Pancreas (tissue), 10 donors: ENCODE measurements at places on chromosomes 6 and 20. TPM values are rescaled to one million over a fixed set of nuclear protein-coding genes. Genes with fewer than 3 reads are reported as not detected.

- H3K27ac ChIP-seq = no peak overlapping the region
- no peak overlapping the region for H3K4me3 ChIP-seq
- H3K36me3 ChIP-seq = no peaks in the 10 kb centered on the region
Measured at GRCh38 chr6:166566026-166567011, 20.2 kb downstream of the RAMACL start.

DNA sequence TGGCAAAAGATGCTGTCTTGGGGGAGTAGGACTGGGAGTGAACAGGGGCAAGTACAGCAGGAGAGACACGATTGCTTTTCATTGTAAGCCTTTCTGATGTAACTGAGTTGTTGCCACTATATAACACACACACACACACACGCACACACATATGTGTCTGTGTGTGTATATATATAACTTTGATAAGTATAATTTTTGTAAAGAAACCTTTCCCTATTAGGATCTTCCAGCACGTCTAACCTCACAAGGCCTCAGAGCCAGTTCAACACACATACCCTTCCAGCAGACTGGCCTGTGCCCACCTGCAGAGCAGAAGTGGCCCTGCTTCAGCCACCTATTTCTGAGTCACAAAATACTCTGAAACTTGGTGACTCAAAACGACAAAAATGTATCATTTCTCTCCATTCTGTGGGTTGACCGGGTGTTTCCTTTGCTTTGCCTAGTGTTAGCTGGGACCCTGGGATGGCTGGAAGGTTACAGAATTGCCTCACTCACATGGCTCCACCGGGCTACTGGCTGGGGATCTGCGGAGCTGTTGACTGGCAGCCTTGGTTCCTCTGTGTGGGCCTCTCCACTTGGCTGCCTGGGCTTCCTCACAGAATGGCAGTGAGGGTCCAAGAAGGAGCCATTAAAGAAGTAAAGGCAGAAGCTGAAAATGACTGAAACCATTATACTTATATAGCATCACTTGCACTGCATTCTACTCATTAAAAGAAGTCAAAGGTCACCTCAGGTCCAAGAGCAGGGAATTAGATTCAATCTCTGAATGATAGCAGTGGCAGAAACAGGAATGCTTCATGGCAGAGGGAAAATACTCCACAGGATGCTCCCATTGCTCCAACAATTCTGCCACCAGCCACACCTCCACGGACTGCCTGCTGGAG, 126.4 kb downstream of the BANF2 start:
- no peak overlapping the region for H3K27ac ChIP-seq
- DNase-seq = no peak
- no peak overlapping the region for H3K4me3 ChIP-seq
- no peaks in the 10 kb centered on the region for H3K27me3 ChIP-seq
- peaks cover 25% of the 10 kb centered on the region for H3K4me1 ChIP-seq

DNA sequence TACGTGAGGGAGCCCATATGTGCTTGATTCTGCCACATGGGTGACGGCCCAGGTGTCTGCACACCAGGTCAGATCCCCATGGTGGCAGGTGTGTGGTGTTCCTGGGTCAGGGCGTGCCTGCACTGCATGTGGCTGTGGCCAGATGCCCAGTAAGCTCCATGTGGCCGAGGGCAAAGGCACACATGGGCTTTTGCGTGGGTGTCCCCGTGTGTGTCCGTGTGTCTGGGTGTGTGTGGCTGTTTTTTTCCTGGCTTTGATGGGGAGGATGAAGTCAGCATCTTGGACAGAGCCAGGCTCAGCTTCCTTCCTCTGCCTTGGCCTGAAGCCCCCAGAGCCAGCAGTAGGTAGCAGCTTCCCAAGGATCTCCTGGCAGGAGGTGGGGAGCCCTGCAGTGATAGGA, 1.5 kb upstream of the TNXB start:
- H3K4me3 ChIP-seq = no peak overlapping the region
- H3K36me3 ChIP-seq = no peaks in the 10 kb centered on the region
- DNase-seq = no peak
- H3K4me1 ChIP-seq = no peaks in the 10 kb centered on the region
- H3K27me3 ChIP-seq = no peaks in the 10 kb centered on the region
- H3K27ac ChIP-seq = no peak overlapping the region

DNA sequence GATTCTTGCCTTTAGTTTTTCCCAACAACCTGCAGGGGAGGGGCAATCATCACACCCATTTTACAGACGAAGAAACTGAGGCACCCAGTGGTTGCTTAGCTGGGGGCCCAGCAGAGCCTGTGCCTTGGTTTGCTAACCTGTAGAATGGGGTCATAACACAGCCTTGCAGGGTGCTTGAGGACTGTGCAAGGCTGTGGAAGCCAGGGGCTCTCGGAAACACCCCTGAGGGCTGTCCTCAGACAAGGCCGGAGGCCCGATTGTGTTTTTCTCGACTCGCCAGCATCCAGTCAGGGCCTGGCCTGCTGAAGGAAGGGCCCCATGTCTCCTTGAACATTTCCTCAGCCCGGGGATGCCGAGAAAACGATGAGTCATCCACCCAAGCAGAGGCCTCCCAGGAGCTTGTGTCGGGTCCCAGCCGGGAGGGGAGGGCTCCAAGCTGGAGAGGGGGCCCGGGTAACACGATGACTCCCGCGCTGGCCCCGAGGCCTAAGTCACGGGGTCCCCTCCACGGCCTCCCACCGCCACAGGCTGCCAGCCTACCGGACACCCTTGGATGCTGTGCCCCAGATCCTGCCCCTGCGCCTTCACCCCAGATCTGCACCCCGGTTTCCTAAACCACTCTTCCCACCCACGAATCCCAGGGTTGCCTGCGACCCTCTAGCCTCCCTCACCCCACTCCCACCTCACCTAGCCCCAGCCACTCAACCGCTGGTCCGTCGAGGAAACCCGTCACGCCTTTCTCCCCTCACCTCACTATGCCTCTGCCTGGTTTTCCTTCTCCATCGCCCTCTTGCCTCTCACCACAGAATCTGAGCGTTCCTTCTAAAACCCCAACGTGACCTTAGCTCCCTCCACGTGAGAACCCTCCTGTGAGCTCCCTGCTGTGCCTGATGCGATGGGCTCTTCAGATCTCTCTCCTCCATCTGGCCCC, 10.6 kb downstream of the NOL4L start:
- no peaks in the 10 kb centered on the region for H3K36me3 ChIP-seq
- no peaks in the 10 kb centered on the region for H3K27me3 ChIP-seq
- H3K4me1 ChIP-seq = no peaks in the 10 kb centered on the region

- no peak for DNase-seq
- H3K4me1 ChIP-seq = no peaks in the 10 kb centered on the region
- H3K4me3 ChIP-seq = no peak overlapping the region
- no peak overlapping the region for H3K27ac ChIP-seq
Measured at GRCh38 chr6:89291256-89291819, 23.8 kb downstream of the GABRR2 start.

DNA sequence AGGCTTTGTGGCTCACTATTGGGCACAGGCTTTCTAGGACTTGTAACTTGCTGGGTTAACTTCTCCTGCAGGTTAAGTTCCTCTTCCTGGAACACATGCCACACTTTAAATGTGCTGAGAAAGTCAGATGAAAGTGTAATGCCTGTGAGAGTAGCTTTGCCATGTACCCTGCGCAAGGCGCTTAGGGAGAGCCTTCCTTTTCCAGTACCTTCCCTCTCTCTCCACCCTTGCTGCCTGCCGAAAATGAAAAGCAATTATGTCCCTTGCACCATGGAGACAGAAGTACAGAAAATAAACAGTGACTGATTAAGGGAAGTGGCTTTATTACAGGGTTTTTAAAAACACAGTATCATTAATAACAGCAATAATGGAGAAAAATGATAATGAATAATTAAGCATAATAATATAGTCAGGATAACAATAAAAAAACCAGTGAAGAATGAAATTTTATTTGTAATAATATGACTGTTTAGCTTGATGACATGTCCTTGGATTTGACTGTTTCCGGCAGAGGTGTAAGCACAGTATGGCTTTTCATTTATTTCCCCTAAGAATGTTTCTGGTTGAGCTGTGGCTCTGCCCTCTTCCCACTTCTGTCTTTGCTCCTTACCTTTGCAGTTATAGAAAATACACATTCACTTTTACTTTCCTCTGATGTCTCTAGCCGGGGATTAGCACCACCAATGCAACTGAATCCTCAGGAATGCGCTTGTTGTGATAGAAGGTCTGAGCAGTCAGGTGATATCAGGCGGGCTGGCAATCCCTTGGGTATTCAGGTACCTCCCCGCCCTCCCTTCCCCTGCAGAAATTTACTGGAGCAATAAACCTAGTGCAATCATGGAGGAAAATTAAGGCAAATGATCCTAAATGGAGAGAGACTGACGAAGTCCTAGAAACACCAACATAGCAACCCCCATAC, 472.3 kb upstream of the CITED2 start:
- no peaks in the 10 kb centered on the region for H3K36me3 ChIP-seq
- no peak overlapping the region for H3K4me3 ChIP-seq
- no peaks in the 10 kb centered on the region for H3K27me3 ChIP-seq

GRCh38 chr6:126351960-126352359, 12.0 kb downstream of the CENPW start:
- no peaks in the 10 kb centered on the region for H3K36me3 ChIP-seq
- no peak overlapping the region for H3K27ac ChIP-seq
- no peak for DNase-seq
- no peak overlapping the region for H3K4me3 ChIP-seq

DNA sequence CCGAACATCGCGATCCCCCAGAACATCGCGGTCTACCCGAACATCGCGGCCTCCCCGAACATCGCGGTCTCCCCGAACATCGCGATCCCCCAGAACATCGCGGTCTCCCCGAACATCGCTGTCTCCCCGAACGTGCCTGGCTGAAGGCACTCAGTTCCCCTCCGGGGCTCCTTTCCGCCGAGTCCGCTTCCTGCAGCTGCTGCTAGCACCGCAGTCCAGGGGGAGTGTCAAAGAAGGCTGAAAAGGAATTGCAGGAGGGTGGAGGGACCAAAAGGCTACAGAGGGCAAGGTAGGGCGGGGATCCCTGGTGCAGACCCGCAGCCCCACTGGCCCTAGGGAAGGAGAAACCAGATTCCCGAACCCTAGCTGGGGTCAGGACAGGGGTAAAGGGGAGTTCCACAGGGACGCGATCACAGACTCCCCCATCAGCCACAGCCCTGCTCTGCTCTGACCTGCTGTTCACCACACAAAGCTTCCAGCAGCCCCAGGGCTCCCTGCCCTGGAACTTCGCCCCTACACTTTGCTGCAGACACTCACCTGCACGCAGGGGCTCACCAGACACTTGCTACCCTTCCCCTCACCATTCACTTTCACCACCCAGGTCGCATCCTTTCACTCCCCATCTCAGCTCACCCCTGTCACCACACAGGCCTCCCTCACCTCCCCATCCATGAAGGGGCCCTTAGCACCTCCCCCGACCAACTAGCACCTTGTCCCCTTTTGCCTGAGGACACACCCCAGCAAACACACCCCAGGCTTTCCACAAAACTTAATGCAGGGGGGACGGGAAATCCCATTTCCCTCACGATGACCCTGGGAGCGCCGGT, 1.7 kb downstream of the ULBP1 start:
- H3K27me3 ChIP-seq = no peaks in the 10 kb centered on the region
- H3K4me1 ChIP-seq = no peaks in the 10 kb centered on the region
- H3K27ac ChIP-seq = no peak overlapping the region
- H3K36me3 ChIP-seq = no peaks in the 10 kb centered on the region
- no peak for DNase-seq

Gene MMP24
- total RNA-seq = 2.9 TPM
